T-cell (primary cell): ENCODE measurements at places on chromosomes 13 and 19.

DNA sequence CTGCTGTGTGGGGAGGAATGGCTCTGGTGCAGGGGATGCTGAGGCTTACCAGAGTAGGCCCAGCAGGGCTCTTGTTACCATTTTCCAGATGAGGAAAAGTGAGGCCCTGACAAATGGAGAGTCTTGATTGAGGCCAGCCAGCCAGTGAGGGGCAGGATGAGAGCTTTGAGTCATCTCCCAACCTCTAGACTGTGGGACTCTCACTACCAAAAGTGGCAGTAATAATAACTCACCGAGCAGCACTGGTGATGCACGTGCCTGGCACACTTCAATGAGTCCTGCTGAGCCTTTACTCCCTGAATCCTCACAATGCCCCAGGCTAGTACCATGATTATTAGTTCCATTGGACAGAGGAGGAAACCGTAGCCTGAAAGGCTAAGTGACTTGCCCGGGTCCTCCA is 7.8 kb downstream of the CIC start:
- no peak for DNase-seq

- no peak for DNase-seq
Measured at GRCh38 chr13:72180253-72180952, 313.4 kb upstream of the DACH1 start.

DNA sequence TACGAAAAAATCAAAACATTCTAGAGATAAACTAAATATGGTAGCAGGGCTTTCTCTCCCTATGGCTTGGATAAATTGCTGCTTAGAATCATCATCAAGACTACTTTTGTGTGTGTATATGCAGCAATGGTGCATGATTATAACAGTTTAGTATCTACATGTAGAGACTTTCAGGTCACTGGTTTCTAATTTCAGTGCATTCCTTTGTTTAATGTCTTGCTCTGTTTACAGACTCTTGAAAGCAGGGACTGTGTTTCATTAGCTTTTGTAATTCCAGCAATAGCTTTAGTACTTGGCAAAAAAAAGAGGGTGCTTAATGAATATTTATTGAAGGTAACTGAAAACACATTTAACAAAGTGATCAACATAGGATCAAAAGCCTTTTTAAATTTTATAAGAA is 420.7 kb downstream of the PCDH9 start:
- no peak for DNase-seq

- DNase-seq: no peak
Measured at GRCh38 chr13:64540468-64540867, 2689.7 kb downstream of the PCDH9 start.

GRCh38 chr19:29934257-29934656 is 7.8 kb upstream of the URI1 start:
- DNase-seq: no peak

DNA sequence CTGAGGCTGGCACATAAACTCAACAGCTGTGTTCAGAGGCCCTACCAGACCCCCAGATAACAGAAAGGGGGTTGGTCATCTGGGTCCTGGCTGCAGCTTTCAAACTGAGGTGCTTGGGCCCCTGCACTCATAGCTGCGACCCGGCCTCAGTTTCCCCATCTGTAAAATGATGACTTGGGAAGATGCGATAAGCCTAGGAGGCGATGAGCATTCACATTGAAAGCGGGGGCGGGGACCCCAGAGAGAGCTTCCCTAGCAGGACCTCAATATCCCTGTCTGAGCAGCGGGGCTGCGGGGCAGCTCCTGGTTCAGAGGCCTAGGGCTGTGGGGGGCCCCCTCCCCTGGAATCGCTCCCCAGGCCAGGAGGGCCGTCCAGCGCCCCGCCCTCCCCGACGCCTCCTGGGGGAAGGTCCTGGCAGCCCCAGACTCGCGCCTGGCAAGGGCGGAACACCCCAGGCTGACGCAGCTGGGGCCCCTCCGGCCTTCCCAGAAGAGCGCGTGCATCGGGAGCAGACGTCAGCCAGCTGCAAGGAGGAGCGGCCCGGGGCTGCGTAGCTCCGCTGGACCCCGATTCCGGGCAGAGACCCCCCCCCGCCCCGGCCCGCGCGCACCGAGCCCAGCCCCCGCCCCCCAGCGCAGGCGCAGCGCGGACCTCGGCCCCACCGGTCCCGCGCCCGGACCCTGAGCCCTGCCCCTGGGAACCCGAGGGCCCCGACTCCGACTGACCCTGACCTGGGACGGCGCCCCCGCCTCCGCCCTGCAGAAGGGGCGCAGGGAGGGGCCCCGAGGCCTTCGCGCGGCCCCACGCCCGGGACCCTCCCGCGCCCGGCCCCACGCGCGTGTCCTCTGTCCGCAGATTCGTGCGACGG is 3.5 kb downstream of the FSTL3 start:
- no peak for DNase-seq

GRCh38 chr19:5191091-5191490 is 149.5 kb downstream of the PTPRS start:
- no peak for DNase-seq

GRCh38 chr19:29587518-29587986 is 18.5 kb upstream of the POP4 start:
- peak; percentile 22 for DNase-seq

DNA sequence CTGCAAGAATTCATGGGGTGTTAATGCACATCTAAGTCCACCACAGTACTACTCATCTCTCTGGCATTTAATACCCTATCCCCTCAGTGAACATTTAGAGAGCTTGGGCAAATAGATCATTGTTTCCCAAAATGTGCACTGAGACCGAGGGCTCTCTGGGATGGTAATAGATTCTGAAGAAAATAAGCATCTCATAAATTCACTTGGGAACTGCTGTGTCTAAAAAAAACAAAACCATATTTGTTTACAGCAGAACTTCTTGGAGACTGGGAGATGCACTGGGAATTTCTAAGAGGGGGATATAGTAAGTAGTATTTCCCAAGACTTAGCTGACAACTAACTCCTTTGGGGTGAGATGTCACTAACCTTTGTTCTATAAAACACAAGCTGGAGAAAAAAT is 58.4 kb downstream of the ENOX1 start:
- DNase-seq: no peak

DNA sequence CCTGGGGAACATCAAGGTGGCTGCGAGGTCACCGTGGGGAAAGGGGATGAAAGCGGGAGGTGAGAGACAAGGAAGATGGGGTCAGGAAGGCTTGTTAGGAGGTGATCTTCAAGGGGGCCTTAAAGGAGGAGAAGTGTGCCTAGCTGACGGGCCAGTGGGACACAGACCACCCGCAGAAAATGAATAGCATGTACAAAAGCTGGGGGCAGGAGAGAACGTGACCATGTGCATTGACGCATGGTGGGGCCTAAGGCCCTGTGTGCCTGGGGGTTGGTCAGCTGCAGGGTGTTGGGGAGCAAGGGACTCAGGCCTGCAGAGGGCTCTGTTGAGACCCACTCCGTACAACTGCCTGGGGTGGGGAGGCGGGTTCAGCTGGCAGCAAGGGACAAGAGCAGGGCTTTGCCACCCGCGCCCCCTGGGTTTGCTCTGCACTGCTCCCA is 5.9 kb downstream of the RAB8A start:
- DNase-seq: no peak

GRCh38 chr19:2055931-2056836 is 5.1 kb upstream of the MKNK2 start:
- no peak for DNase-seq

GRCh38 chr13:113245849-113246796 is 36.7 kb downstream of the CUL4A start:
- DNase-seq: no peak
